ENCODE measurements at places on chromosomes 3 and 15.
A peak's percentile ranks its signal among the peaks of the same experiment; 100 is the strongest.

GRCh38 chr15:43900996-43901395 is 74.2 kb downstream of the WDR76 start:
- no peak for DNase-seq

- no peak for DNase-seq
These were observed 21.9 kb upstream of the THSD4 start for GRCh38 chr15:71093054-71094024.

GRCh38 chr3:50120364-50121071 is 31.8 kb downstream of the RBM5 start:
- no peak for DNase-seq

DNA sequence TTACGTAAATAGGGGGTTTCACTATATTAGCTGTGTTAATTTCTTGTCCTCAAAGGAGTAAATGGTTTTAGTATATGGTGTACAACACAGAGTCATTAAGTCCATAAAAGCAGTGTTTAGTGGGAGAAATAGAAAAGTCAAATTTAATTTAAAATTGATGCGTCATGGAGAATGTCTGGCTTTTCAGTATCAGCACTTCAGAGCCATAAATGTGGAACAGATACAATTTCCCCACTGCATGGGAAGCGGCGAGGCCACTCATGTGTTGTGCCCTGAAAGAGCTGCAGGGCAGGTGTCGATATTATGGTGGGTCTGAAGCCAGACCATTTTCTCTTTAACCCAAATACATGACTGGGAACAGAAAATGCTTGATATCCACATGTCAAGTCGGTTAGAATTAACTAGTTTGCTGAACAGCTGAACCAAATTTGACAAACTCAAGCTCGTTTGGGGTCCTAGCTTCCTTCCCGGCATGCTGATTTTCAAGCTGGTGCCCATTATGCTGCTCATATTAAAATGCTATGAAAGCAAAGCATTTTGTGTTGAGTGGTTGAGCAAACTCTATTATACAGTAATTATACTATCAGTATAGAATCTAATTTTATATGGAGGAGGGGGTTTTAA is 364.6 kb upstream of the TBL1XR1 start:
- DNase-seq: peak; percentile 85

GRCh38 chr3:19739504-19739903 is 194.5 kb downstream of the EFHB start:
- no peak for DNase-seq

DNA sequence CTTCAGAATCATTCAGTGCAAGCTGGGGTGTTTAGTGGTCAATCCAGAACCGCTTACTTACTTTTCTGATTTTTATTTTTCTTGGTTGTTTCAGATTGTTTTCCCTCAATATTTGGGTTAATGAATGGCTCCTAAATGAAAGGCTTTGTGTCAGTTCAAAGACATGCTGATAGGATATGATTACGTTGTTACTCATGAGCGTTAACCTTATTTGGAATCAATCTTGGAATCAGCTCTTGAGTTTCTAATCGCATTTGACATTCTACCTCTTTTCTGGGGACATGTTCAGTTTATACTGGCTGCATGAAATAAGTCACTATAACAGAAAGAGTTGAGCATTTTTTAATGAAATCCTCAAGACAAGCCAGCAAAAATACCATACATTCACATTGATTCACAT is 50.2 kb downstream of the ATP11B start:
- DNase-seq: no peak

DNA sequence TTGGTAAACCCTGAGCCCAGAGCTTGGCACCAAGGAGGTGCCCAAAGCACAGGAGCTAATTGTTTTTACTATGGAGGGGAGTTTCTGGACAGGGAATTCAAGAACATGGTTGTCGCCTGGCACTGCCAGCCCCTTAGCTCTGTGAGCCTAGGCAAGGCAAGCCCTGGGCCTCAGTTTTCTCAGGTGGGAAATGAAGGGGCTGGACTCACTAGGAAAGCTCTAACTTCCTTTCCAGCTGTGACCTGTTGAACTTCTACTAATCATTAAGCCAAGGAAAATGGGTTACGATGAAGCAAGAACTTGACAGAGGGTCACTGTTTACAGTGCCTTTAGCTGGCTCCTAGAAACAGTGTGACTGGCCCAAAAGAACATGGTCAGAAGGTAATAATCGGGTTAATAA is 277.2 kb downstream of the SHQ1 start:
- no peak for DNase-seq

- DNase-seq: no peak
These were observed 28.7 kb downstream of the CMTM7 start for GRCh38 chr3:32420126-32421038.

GRCh38 chr3:151034303-151034702 is 51.2 kb upstream of the MED12L start:
- DNase-seq: no peak

DNA sequence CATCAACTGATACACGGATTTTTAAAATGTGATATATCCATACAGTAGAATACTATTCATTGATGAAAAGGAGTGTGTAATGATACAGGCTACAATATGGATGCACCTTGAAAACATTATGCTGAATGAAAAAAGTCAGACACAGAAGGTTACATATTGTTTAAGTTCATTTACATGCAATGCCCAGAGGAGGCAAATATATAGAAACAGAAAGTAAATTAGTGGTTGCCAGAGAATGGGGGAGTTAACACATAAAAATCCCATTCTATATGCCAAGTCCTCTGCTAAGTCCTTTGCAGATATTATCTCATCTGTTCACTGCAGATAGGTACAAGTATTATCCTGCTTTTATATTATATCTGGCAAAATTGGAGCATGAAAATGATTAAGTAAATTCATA is 22.1 kb upstream of the CDIN1 start:
- no peak for DNase-seq

DNA sequence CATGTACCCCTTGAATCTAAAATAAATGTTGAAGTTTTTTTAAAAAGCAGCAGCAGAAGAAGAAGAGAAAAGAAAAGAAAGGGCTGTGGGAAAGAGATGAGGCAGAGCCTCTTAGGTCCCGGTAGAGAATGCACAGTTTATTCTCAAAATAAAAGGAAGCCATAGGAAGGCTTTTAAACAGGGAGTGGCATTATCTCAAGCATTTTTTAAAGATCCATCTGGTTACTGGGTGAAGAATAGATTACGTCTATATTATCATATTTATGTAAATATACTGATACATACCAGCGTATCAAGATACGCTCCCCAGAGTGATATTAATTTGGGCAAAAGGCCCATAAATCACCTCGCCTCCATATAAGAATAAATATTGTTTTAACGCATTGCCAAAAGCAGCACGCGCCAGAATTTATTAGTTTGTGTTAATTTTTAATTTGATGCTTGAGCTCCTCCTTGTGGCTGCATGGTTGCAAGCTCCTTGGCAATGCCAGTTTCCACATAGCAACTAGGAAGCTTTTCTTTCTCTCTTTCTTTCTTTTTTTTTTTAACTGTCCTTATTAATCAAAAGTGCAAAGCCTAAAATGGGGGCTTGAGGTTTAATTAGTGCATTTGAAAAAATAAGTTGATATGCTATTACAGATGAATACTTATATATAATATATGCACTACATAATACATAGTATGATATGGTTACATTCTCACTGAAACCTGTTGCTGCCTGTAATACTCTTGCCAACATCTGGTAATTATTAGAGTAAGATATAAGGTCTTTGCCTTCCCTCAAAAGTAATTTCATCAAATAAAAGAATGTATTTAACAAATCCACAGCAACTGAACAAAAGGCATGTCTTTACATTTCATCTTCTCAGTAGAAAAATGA is 242.8 kb upstream of the UBE2E2 start:
- DNase-seq: peak; percentile 39

DNA sequence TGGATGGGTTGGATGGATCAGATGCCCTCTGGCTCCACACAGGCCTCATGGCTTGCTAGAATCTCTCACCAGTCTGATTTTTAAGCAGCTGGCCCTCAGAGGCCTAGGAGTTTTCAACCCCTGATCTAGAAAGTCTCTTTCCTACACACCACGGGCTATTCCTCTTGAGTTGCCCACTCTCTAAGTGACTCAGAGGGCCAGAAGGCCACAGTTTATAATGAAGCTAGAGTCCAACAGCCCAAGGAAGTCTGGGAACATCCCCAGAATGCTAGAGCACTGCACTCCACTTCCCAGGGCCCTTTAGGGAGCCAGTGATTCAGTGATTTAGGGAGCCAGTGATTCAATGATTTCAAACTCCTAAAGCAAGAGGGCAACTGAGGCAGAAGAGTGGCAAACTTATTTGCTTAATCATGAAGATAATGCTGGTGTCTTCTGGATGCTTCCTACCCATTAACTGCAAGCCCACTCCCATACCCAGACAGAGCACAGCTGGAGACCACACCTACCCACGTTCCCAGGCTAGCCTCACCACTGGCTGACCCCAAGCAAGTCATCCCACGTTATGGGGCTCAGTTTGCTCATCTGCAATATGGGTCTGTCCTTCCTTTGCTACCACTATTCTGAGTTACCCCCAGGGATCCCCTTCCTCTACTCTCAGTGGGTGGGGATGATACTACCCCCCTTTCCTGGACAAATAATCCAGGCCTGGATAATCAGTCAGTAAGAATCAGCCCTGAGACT is 36.7 kb downstream of the ABTB1 start:
- no peak for DNase-seq

DNA sequence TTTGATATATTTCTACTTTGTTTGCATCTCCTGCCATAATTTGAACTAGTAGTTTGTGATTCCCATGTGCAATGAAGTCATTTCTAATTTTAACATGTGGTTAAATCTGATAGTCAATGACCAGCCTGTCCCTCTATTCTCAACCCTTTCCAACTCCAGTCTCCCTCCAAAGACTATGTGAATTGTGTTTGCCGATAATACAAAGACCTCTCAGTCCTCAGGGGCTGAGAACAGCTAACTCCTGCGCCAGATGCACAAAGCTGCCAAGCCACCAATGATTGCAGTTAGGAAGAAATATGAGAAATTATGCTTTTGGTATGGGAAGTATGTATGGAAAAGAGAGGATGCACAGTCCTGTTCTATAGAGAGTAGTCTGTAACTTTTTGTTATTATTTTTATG is 54.0 kb downstream of the KCNH8 start:
- no peak for DNase-seq

- no peak for DNase-seq
These were observed 210.9 kb downstream of the ZIC1 start for GRCh38 chr3:147619921-147620560.

- DNase-seq: no peak
These were observed 38.3 kb upstream of the TM4SF4 start for GRCh38 chr3:149435996-149436885.

DNA sequence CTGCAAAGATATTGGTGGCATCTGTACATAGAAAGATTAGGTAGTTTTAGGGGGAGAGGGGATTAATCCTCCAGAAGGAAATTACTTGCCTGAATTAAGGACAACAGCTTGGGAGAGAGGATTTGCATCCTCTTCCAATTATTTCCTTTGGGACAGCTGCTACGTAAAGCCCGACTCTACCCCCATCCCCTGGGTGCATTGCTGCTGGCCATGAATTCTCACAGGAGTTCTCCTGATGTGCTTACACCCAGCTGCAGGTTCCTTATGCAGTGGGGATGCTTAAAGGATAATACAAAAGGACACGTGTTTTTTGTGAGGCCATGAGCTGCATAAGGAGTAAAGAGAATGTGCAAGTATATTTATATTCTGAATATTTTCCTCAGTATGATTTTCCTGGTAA is 132.3 kb downstream of the VPS8 start:
- no peak for DNase-seq

DNA sequence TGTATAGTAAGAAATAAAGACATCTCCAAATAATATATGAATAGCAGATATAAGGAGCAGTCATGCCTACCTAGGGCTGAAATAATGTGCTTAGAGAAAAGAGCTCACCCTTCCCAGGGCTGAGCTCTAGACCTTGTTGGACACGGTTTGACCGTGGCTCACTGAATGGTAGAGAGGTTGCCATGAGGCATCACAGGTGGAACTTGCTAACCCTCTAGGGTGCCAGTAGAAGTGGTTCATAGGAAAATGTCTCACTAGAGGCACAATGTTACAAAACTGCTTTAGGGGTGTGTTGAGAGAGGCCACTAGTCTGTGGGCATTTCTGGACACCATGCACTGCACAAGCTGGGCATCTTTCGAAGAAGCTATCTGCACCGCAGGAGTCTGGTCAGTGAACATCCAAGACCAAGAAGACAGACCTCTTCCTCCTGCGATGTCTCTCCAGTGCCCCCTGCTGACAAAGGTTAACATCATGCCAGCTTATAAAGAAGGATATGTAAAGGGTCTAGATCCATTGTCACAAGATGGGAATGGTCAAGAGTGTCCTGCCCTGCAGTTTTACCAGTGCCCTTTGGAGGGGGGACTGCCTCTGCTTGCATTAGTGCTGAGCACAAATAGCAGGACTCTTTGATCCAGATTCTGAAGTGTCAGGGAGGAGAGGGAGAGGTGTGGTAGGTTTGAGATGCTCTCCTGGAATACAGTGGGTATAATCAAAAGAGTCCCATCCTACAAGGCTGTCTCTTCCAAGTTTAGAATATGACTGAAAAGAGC is 266.8 kb downstream of the ZNF385D start:
- DNase-seq: peak; percentile 0

DNA sequence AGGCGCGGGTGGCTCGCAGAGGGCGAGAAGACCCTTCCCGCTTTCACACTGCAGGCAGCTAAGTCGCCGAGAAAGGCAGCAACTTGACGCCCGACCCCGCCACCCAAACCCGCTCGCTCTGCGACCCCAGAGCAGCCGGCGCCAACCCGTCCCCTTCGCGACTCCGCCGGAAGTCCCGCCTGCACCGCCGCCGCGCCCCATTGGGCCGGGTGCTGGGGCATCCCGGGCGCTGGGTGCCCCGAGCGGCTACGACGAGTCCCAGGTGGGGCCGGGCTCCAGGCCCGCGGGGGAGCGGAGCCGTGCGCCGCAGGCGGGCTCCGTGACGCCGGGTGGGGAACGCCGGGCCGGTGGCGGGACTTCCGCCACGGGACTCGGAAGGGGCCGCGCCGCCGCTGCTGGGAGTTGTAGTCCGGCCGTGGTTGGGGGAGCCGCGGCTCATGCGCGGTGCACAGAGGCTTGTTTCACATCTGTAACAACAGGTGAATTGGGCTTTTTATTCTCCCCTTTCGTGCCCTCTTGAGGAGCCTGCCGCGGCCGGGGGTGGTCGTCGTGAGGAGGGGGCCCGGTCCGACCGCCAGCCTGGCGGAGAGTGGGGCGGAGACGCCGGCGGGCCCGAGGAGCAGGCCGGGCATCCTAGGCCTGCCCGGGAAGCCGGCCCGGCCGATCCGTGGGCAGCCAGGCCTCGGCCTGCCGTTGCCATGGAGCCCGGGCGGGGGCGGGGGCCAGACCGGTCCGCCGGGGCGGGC is at the start of gene DHX30:
Gene DHX30, plus strand, starts transcription at position 405 of the 746 bp plus-strand sequence. CDS start 7,546 bp downstream, outside the sequence.
- peak; percentile 70 for DNase-seq

GRCh38 chr3:52233968-52234367 is 5.0 kb downstream of the TWF2 start:
- DNase-seq: no peak

DNA sequence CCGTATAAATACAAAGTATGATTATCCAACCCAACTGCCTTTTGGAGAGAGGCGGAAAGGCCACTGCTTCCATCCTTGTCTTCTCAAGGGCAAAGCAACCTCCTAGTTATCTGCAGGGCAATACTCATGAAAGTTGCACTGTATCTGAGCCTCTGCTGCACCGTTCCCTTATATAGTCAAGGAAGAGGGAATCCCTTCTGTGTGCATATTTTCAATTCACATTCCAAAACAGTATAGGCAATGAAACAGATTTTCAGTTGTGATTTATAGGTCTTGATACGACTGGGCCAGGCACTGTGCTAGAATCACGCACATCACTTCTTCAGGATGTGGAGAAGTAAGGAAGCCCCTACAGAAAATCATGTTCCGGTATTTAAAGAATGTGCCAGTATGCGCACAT is 455.7 kb downstream of the FOXP1 start:
- DNase-seq: no peak
